ENCODE measurements at places on chromosomes 2 and 18.

DNA sequence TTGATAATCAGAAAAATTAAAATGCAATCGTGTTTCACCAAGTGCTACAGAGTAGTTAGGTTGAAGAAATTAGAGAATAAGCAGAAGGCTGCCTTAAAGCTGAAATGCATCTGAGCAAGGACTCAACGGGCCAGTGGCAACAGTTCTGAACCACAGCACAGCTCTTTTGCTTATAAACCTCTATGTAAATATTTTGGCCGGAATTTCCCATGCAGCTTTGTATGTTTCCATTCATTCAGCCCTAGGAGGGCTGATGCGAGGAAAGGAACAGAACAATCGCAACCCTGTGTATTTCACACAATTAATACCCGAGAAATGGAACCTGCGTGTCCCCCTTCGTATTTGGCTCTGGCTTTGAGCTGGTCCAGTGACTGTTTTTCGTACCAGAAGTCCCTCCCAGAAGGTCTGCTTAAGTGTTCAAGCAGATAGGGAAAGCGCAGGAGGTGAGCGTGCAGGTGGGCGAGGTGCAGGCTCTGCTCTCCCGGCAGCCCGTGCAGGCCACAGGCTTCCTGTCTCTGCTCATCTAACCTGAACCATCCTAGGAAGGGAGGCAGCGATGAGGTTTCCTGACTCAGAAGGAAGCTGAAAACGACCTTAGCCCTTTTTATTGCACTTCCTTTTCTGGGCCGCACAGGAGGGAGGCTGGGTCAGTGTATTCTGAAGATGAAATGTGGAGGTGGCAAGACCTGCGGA, 67.3 kb downstream of the ASB1 start:
- no peak for DNase-seq

- DNase-seq = no peak
Measured at GRCh38 chr2:172647439-172647838, 88.2 kb upstream of the RAPGEF4 start.

GRCh38 chr18:75121266-75121665, 87.7 kb downstream of the PTGR3 start:
- no peak for DNase-seq

GRCh38 chr2:25014631-25015030, 27.2 kb upstream of the EFR3B start:
- no peak for DNase-seq
